ENCODE measurements at places on chromosomes 13 and 19.

- no peak for DNase-seq
Measured at GRCh38 chr19:16462757-16463250, 9.0 kb downstream of the EPS15L1 start.

DNA sequence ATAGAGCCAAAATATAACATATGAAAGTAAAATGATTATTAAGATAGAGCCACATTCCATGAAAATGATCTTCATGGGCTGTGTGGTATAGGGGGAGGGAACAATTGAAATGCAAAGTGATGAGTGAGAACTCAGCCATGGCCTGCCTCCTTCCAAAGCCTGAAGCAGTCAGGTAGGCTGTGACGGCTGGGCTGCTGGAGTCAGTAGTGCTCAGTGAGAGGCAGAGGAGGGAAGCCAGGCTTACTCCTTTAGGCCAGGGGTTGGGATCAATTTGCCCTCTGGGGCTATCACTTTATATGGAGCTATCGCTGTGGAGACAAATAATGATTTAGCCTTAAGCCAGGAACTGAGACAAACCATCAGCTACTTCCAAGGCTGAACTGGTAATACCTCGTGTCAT, 654.9 kb downstream of the FGF9 start:
- DNase-seq: no peak

GRCh38 chr13:20451397-20451796, 74.3 kb downstream of the CRYL1 start:
- DNase-seq: no peak

DNA sequence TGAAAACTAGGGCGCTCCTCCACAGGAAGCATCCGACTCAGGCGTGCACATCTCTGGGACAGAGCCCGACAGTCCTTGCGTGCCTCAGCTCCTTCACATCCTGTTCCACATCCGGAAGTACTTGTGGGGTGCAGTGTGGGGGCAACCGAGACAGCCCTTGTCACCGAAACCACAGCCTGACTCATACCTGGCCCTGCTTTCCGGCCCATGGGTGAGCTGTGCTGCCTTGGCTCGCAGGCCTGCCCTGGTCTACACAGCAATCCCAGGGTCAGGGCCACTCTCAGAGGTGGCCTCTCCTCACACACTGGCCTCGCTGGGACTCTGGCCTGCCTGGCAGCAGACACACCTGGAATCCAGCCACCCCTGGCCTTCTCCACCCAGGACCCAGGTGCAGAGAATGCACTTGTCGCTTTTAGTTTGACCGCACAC, 100.4 kb downstream of the STK24 start:
- DNase-seq: peak; percentile 46

- DNase-seq: no peak
Measured at GRCh38 chr13:24287748-24288287, 21.6 kb upstream of the C1QTNF9 start.

DNA sequence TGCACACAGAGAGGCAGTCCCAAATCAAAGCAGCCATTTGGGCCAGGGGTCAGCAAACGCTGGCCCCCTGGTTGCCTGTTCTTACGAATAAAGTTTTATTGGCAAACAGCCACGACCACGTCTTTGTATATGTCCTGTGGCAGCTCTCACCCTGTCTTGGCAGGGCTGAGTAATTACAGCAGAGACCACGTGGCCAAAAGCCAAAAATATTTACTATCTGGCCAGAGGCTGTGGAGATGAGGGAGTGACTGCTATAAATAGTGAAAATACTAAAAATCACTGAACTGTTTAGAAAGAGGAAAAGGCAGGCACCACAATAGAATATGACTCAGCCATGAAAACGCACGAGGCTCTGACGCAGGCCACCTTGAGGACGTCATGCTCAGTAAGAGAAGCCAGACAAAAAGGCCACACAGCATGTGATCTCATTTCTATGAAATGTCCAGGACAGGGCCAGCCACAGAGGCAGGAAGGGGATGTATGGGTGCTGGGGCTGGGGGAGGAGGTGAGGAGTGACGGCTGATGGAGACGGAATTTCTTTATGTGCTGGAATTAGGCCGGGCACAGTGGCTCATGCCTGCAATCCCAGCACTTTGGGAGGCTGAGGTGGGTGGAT, 29.4 kb downstream of the SMIM24 start:
- DNase-seq: peak; percentile 99

- no peak for DNase-seq
Measured at GRCh38 chr19:5073153-5073844, 104.4 kb downstream of the KDM4B start.

- no peak for DNase-seq
Measured at GRCh38 chr13:50552424-50552966, 291.0 kb downstream of the DLEU7 start.

DNA sequence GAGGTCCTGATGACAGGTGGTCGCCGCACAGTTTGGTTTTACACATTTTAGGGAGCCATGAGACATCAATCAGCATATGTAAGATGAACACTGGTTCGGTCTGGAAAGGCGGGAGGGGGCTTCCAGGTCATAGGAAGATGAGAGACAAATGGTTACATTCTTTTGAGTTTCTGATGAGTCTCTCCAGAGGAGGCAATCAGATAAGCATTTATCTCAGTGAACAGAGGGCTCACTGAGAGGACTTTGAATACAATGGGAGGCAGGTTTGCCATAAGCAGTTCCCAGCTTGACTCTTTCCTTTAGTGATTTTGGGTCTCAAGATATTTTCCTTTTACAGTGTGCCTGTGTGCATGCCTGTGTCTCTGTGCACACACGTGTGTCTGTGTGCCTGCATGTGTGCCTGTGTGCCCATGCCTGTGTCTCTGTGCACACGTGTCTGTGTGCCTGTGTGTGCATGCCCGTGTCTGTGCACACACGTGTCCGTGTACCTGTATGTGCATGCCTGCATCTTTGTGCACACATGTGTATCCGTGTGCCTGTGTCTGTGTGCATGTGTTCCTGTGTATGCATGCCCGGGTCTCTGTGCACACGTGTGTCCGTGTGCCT, 35.5 kb upstream of the TMEM255B start:
- DNase-seq: no peak

DNA sequence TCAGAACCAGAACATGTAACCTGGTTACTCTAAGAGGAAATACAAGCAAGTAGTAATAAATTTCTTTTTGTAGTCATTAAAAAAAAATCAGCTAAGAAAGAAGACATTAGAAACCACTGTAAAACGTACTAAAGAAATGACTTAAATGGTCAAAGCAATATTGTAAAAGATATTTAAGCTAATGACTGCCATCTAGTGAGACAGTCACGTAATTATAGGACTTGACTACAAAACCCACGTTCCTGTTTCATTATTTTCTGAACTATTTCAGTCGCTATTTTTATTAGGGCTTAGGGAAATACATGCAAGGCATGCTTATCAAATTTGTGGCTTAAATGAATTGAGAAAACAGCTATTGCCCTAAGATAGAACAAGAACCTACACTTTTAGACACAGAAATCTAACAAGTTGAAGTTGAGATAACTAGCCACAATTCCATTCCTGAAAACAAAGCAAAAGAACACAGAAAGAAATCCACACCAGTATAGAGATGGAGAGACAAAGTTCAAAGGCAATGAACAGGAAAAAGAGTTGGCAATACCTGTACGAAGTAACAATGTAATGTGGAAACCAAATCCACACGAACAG, 17.9 kb downstream of the ALG5 start:
- no peak for DNase-seq

DNA sequence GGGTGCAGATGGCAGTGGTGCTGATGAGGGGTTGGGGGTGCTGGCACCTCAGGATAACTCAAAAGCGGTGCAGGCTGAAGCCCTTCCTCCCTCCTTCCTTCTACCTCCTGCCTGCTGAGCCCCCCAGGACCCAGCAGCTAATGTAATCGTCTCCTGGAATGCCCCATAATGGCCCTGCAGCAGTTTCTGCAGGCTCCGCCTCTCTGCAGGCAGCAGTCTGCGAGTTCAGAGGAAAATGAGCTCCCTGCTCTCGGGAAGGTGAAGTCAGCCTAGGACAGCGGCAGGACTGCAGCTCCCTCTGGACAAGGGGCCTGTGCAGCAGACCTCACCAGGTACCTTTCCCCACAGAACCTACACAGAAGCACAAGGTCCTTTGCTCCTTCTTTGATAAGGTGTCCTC, 130.9 kb downstream of the ZDHHC20 start:
- DNase-seq: no peak

- no peak for DNase-seq
Measured at GRCh38 chr19:57348136-57348535, 2.9 kb upstream of the ZNF304 start.

GRCh38 chr19:7326105-7326877, 22.4 kb upstream of the ARHGEF18 start:
- no peak for DNase-seq

GRCh38 chr19:32363632-32364031, 18.2 kb downstream of the ZNF507 start:
- DNase-seq: no peak

DNA sequence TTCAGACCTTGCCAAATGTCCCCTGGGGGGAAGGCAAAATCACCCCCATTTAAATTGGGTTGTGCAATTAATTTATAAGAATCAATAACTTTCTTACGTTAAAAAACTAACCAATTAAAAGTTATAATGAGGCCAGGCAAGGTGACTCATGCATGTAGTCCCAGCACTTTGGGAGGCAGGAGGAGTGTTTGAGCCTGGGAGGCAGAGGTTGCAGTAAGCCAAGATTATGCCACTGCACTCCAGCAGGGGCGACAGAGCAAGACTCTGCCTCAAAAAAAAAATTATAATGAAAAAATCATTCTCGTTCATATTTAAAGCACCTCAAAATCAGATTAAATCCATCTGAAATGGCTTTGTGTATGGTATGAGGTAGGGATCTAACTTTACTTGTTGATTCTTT, 18.4 kb upstream of the SIGLEC14 start:
- DNase-seq: no peak

DNA sequence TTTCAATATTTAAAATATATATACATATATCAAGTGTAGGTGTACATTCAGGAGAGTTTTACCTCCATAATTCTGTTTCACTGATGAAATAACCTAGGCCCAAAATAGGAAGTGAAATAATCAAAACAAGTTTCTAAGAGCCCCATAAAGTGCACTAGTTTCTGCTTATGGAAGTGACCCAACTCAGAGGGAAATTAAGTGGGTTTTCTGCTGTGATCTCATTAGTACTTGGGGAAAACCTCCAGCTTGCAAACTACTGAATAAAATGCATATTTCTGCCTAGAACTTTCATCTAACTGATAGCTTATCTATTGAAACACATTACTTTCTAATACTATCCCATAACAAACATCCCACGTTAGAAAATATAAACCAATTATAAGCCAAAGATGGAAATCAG, 45.4 kb upstream of the MIR17HG start:
- DNase-seq: no peak

DNA sequence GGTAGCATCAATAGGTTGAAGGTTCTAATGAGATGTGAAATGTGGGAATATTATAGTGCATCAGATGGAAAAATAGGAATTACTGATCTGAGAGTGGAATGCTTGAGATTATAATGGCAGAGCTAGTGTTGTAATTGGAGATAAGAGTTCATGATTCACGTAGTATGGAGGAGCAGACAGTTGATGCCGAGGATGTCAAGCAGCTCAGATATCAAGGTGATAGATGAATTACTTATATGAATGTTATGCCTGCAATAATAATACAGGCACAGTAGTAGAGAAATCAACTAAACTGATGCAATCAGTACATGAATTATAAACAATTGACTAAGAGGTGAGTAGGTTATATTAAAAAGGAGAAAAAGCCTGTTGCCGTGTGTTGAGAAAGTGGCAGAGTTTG, 793.2 kb upstream of the GPC6 start:
- DNase-seq: no peak

- no peak for DNase-seq
Measured at GRCh38 chr13:107095876-107096275, 527.9 kb upstream of the ARGLU1 start.

DNA sequence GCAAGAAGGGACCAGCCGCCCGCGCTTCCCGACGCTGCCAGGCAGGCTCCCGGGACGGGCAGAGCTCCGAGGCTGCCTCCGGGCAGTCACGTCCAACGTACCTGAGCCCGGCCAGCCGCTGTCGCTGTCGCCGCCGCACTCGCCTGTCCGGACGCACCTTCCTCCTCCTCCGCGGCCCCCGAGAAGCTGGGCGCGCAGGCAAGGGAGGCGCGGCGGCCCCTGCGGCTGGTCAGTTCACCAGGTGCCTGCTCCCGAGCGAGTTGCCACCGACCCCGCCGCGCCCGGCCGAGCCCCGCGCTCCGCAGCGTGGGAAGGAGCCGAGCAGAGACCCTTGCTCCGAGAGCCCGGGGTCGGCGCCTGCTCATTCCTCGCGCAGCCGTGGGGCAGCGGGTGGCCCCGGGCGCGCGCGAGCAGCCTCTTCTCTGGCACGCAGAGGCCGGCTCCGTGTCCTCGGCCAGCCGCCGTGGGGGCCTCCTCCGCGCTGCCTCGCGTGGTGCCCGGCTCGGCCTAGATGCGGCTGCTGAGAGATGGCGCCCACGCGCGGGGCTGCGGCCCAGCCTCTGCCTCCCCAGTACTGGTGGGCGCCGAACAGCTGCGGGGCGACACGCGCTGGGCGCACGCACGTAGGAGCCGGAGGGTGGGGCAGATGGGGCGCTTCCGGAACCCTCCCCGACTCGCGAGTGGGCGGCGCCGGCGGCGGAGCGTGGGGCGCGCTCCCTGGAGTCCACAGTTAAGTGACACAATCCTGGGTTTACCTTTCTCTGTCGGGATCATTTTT, 419.4 kb downstream of the UQCRFS1 start:
- no peak for DNase-seq

DNA sequence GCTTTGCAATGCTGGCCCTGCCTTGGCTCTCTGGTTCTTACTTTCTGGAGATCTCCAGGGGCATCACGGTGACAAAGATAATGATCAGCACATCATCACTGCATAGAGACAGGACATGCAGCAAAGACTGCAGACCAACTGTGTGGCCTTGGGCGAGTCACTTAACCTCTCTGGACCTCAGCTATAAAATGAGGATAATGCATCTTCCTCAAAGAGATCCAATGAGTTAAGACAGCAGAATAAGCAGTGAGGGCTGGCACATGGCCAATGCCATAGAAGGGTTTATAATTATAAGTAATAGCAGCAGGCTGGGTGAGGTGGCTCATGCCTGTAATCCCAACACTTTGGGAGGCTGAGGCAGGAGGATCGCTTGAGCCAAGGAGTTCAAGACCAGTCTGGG, 2.4 kb downstream of the MAG start:
- DNase-seq: no peak

GRCh38 chr19:45528149-45528743, 21.0 kb downstream of the VASP start:
- DNase-seq: no peak

DNA sequence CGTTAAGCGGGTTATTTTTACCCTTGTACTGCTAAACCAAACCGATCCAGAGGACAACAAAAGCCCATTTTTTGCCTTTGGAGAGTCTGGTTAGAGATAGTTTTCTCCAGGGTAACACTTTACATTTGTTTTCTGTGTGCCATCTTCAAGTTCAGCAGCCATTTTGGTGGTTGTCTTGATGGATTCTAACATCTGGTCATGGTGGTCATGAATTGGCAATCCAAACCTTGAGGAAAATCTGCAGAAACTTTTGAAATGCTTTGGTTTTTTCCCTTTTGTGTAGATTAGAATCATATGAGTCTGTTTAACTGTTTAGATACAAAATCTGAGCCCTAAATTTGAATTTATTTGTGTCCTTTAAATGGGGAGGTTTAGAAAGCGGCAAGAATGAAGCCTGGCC, 16.6 kb downstream of the HNRNPM start:
- no peak for DNase-seq

Data from HS-5 (cell line).